ENCODE measurements at places on chromosomes 12 and 14. TPM values are rescaled to one million over a fixed set of nuclear protein-coding genes. Genes with fewer than 3 reads are reported as not detected.

- no peak for DNase-seq
Observed at GRCh38 chr12:26748741-26749431, 84.1 kb downstream of the ITPR2 start.

GRCh38 chr12:46227616-46228015, 41.2 kb downstream of the SLC38A1 start:
- no peak for DNase-seq

EID3 gene
- 1.4 TPM for total RNA-seq

DNA sequence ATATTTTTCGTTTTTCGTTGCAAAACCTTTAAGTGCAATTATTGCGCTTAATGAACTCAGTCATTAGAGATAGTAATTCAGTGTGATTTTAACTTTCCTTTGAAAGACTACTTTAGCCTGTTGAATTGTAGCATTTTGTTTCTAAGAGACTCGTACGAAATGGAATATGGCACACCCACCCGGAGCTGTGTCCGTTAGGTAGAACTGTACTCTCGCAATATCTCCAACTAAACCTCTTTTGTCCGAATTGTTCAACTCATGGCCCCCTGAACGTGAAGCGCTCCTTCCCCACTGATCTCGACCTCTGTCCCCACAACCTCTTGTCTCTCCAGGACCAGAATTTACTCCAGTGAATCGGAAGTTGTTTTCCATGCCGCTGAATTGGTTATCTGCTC, 800 bp downstream of the PCNX4 start:
- no peak for DNase-seq

DNA sequence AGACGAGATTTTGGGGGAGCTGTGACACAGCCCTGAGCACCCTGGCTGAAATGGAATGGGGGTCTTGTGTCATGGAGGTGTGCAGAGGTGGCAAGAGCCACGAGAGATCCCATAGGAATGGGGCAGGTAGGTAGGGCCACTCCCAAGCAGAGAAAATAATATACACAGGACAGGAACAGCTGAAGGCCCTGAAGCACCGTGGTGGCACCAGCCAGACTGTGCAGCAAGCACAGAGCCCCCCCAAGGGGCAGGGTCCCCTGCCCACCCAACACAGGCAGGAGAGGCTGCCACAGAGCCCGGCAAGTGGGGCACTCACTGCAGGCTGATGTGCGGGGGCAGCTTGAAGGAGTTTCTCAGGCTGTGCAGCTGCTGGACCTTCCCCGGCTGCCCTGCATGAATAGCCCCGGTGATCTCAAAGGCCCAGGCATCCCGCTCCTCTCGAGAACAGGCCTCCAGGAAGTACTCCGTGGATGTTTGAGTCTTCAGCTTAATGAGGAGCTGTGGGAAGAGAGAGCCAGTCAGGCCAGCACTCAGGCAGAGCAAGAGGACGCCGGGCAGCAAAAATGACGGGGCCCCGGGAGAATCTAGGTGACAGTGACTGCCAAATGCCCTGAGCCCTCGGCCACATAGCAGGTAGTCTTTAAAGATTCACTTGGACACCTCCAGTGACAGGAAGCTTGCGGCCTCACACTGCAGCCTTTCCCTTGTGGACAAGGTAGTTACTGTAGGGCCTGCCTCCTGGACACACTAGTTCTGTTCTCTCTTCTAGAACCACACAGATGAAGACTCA, 16.7 kb downstream of the PLEK2 start:
- DNase-seq, result no peak

- DNase-seq, result no peak
Observed at GRCh38 chr12:125503128-125503527, 437.9 kb downstream of the AACS start.

- no peak for DNase-seq
Observed at GRCh38 chr12:113056631-113057488, at the start of gene DTX1. TSS of gene DTX1 (plus strand) at chr12:113056730. CDS start at chr12:113058193, 1,463 bp downstream.

DNA sequence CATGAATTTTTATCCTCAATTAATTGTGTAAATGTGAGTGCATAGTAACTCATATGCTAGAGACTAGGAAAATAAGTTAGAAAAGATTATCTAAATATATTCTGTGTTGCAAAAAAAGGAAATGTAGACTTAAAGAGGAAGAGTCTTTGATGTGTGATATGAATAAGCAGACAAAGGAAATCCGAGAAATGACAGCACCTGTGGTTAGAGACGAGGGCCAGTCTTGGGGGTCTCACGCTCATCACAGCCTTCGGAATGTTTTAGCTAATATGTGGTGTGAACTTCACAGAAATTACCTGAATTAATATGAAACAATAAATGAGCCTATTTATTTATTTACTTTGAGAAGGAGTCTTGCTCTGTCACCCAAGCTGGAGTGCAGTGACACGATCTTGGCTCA, 11.6 kb downstream of the ATP6V0A2 start:
- peak; percentile 12 for DNase-seq

DNA sequence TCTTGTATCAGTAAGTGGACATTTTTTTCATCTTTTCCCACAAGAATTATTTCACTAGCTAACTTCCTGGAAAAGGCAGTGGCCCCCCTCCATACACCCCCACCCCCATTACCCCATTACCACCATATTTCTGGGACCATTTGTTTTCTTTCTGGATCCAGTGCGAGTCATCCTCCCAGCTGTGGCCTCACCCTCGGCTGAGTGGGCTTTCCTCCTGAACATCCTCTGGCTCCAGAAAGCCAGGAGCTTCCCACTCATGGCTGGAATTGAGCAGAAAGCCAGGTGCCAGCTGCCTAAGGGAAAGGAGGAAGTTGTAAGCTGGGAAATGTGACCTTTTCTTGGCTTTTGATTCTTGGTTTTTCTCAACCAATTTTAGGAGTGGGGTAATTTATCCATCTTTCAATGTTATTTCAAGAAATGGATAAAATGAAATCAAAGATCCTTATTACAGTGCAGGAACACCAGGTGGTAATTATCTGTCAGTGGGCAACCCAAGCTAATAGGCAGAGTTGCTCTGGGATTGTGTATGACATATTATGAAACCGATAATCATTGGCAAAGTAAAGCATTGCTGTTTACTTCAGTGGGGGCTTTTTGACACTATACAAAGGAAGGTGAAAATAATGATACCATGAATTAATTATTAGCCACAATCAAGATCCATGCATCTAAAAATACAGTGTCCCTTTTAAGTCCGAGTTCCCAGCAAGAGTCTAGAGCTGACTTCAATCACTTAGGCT, 124.6 kb downstream of the KICS2 start:
- no peak for DNase-seq

Measured in ascending aorta (tissue), 2 donors.